OCI-M1 (cell line): ENCODE measurements at places on chromosomes 3 and 15.

- peak; percentile 91 for DNase-seq
These were observed 21.3 kb upstream of the SEC62 start for GRCh38 chr3:169945313-169945712.

DNA sequence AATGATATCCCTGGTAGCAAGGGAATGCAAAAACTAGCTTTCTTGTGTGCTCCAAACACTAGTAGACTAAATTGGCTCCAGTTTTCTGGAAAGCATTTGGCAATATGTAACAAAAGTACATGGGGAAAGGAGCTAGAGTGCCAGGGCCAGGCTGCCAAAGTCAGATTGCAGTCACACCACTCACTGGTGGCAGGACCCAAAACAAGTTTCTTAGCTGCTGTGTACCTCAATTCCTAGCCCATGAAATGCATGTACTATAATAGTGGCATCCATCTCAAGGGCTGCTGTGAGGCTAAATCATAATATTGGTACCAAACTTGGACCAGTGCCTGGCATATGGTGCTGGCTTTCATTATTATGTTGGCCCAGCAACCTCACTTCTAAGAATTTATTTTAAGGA, 49.3 kb downstream of the CLDN18 start:
- DNase-seq, result no peak

- DNase-seq, result no peak
These were observed 8.5 kb upstream of the OXTR start for GRCh38 chr3:8777978-8778267.

GRCh38 chr15:99731336-99732123, 1.7 kb downstream of the LYSMD4 start:
- no peak for DNase-seq

DNA sequence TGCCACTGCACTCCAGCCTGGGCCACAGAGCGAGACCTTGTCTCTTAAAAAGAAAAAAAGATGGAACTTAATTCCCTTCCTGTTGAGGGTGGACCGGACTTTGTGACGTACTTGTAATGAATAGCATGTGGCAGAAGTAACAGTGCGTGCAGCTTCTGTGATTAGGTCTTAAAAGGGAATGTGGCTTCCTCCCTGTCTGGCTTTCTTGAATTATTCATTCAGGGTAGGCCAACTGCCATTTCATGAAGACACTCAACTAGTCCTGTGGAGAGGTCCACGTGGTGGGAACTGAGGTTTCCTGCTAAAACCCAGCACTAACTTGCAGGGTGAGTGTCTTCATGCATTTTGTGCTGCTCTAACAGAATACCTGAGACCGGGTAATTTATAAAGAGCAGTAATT, 98.9 kb upstream of the PIAS1 start:
- no peak for DNase-seq

DNA sequence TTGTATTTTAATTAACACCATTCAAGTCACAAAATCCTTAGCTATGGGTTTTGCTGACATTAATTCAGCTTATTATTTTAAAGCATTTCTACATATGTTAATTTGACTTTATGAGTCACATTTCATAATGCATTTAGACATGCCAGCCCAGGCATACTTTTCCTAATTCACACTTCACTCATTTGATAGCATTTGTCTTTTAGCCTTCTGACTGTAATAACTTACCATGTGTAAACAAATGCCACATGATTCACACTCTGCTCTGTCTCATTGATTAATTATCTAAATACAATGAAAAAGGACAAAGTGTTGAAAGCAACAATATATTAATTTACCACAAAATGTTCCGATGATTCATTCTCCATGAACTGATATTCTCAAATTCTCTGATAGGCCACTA, 927.8 kb upstream of the EPHA6 start:
- no peak for DNase-seq

GRCh38 chr3:172696357-172696756, 14.5 kb downstream of the NCEH1 start:
- DNase-seq, result no peak

- no peak for DNase-seq
These were observed 55.0 kb downstream of the RHCG start for GRCh38 chr15:89441295-89441812.
